ENCODE measurements at places on chromosomes 2 and 18. TPM values are rescaled to one million over a fixed set of nuclear protein-coding genes. Genes with fewer than 3 reads are reported as not detected.

PHLPP1 gene
- 11.2 TPM for total RNA-seq

FKBP7 gene
- total RNA-seq, result 58.5 TPM

TNFAIP6 gene
- total RNA-seq, result 0.75 TPM

SP100 gene
- 169 TPM for total RNA-seq

ORC4 gene
- total RNA-seq, result 43.8 TPM

- no peaks in the 10 kb centered on the region for H3K4me1 ChIP-seq
- H3K4me3 ChIP-seq, result no peak overlapping the region
- no peak overlapping the region for H3K27ac ChIP-seq
- H3K27me3 ChIP-seq, result no peaks in the 10 kb centered on the region
- no peaks in the 10 kb centered on the region for H3K36me3 ChIP-seq
Observed at GRCh38 chr2:176687944-176688343, 418.7 kb downstream of the MTX2 start.

DNA sequence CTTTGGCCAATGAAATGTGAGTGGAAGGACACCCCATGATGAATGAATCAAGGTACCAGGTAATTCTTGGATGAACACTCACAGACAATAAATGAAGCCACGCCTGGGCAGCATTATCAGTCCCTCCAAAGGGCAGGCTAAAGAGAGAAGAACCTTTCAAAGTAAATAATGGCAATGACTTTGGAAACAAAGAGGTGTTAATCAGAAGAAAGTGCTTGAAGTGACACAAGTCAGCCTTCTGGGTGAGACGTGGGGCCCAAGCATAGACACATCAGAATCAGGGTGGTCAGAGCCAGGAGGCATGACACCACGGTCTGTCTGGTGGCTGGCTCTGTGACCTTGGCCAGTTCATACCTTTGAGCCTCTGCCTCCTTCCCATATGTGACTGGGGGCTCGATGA, 103.3 kb downstream of the POLR1A start:
- DNase-seq, result no peak
- H3K4me1 ChIP-seq, result peaks cover 36% of the 10 kb centered on the region
- no peaks in the 10 kb centered on the region for H3K36me3 ChIP-seq

DNA sequence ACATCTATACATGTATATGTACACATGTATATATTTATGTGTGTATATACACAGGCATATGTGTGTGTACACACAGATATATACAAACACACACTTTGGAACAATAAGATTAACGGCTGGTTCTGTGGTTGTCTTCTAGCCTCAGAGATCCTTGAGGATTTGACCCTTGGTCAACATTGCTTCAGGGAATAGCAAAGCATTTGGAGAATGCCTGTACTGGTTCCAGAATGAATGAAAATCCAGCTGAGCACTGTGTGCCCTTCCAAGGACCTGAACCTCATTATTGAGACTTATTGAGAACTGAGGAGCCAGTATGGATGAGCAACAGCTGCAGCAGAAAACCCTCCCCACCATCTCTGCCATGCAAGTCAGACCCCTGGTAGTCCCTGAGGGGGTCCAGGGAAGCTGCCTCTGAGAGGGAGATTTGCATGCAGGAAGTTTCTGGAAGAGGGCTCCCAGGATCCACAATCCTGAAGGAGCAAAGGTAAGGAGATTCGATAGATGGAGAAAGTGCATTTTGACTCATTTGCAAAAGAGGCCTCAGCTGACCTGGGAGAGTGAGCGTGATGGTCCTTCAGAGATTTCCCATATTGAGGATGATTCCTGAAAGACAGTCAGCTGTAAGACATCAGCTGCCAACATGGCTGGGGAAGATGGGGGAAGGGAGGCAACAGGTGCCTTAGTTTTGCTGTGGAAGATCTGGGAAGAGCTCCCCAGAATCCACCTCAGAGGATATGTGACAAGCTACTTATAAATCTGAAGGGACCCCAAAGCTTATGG, 166.6 kb upstream of the NCKAP5 start:
- peak; percentile 60 for DNase-seq
- no peak overlapping the region for H3K27ac ChIP-seq
- no peaks in the 10 kb centered on the region for H3K36me3 ChIP-seq
- no peaks in the 10 kb centered on the region for H3K27me3 ChIP-seq

DNA sequence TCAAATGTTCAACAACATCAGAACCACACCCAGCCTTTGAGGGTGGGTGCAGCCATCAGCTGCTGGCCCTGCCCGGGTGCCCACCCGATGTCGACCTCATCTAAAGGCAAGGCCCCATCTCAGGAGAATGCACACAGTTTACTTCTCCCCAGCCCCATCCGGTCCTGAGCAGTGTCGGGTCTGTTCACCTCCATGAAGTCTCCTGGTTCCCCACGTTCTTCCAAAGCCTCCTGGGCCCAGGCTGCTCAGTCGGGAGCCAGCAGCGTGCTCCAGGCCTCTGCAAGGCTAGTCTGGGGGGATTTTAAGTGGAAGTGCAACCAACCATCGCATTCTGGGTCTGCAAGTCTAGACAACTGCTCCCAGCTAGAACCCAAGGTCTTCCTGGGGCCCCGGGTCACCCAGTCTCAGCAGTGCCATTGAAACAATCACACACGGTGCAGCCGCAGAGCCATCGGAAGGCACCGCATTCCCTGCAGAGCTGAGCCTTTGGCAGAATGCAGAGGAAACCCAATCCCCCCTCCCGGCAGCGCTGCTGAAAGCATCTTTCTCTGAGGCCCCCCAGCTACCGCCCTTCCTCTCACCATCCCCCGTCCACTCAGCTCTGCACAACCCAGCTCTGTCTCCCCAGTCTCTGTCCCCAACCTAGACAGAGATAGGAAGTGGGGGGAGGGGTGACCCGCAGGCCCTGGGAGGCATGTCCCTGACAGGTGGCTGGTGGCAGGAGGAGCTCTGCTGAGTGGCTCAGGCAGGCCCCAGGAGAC, 8.5 kb downstream of the ESPNL start:
- no peaks in the 10 kb centered on the region for H3K36me3 ChIP-seq
- DNase-seq, result no peak
- no peaks in the 10 kb centered on the region for H3K4me1 ChIP-seq
- H3K4me3 ChIP-seq, result no peak overlapping the region
- H3K27ac ChIP-seq, result no peak overlapping the region

- H3K27me3 ChIP-seq, result no peaks in the 10 kb centered on the region
- no peak for DNase-seq
- H3K4me3 ChIP-seq, result no peak overlapping the region
- H3K36me3 ChIP-seq, result no peaks in the 10 kb centered on the region
Observed at GRCh38 chr2:164793529-164793928, 48.1 kb downstream of the COBLL1 start.

DNA sequence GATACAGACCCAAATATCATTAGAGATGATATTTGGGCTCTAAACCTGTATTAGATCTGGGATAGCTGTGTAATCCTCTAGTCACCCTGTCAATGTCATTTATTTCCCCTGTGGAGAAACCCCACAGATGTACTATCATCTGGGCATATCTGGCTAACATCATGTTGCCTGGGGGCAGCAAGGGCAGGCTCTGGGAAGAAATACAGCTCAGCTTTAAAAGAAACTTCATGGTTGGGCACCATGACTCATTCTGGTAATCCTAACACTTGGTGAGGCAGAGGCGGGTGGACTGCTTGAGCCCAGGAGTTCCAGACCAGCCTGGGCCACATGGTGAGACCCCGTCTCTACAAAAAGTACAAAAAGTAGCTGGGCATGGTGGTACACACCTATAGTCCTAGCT, 282.5 kb downstream of the SLC8A1 start:
- no peaks in the 10 kb centered on the region for H3K36me3 ChIP-seq
- H3K27ac ChIP-seq, result no peak overlapping the region
- no peaks in the 10 kb centered on the region for H3K4me1 ChIP-seq
- no peaks in the 10 kb centered on the region for H3K27me3 ChIP-seq
- DNase-seq, result no peak

- H3K4me1 ChIP-seq, result no peaks in the 10 kb centered on the region
- H3K4me3 ChIP-seq, result no peak overlapping the region
- no peaks in the 10 kb centered on the region for H3K36me3 ChIP-seq
- H3K27ac ChIP-seq, result no peak overlapping the region
- H3K27me3 ChIP-seq, result no peaks in the 10 kb centered on the region
Observed at GRCh38 chr2:162731917-162732804, 106.4 kb downstream of the KCNH7 start.

DNA sequence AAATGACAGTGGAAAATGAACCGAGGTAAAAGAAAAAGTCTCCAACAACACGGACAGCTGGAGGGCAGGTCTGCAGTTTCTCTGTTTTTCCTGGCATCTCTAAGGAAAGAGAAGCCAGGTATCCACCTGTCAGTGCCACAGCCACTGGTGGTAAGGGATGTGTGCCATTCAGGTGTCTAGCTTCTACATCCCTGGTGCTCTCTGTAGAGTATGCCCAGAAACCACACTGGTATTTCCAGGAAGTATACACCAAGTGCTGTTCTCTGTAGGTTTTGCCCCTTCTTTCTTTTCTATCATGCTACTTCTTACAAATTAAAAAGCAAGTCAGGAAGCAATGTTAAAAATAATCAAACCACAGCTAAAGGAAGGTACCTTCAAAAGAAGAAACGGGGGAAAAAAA, 7.6 kb upstream of the AGFG1 start:
- H3K4me3 ChIP-seq, result no peak overlapping the region
- no peak overlapping the region for H3K27ac ChIP-seq
- peaks cover 28% of the 10 kb centered on the region for H3K4me1 ChIP-seq
- DNase-seq, result no peak

DNA sequence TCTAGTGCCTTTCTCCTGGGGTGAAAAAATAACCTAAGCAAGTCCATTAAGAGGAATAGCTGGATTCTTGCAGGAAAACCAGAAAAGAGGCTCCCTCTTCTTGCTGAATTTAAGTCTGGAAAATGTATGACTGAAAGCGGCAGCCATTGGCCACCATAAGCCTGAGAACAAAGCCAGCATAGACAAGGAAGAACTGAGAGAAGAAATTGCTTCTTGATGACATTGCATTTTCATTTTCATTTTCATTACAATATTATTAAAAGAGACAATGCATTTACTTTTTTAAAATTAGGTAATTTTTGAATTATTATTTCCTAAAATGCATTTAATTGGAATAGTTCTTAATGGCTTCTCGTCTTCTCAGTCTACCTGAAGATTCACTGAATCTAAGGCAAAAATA, 1157.5 kb upstream of the ZEB2 start:
- no peaks in the 10 kb centered on the region for H3K36me3 ChIP-seq
- no peaks in the 10 kb centered on the region for H3K27me3 ChIP-seq
- DNase-seq, result no peak
- no peak overlapping the region for H3K27ac ChIP-seq
- no peaks in the 10 kb centered on the region for H3K4me1 ChIP-seq
- no peak overlapping the region for H3K4me3 ChIP-seq

DNA sequence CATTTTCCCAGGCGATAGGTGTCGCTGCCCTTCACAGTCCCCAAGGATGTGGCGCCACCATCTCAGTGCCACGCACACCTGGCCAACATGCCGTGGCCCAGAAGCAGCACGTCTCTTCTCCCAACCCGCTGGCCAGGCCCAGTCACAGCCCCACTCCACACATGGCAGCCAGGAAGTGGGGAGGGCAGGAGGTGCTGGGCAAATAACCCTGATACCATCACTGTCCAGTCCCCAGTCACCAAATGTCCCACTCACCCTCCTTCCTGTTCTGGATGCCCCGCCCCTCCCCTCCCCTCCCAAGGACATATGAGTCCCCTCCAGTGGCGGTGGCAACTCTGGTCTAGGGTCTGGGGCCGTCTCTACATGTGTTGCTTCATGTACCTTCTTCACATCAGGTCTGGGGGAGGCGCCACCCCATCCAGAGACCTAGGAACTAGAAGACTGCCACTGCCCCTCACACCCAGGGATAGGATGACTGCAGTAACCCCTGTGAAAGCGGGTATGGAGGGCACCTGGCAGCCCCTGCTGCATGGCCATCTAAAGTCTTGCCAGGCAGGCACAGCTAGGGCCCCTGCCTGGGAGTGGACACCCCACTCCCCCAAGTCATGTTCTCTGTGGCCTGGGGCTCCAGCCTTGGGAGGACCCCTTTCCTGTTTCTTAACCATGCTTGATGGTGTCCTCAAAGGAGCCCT, 7.3 kb upstream of the CAPN10 start:
- no peaks in the 10 kb centered on the region for H3K36me3 ChIP-seq
- no peak for DNase-seq
- H3K4me1 ChIP-seq, result peaks cover 18% of the 10 kb centered on the region
- no peak overlapping the region for H3K4me3 ChIP-seq
- no peaks in the 10 kb centered on the region for H3K27me3 ChIP-seq

DNA sequence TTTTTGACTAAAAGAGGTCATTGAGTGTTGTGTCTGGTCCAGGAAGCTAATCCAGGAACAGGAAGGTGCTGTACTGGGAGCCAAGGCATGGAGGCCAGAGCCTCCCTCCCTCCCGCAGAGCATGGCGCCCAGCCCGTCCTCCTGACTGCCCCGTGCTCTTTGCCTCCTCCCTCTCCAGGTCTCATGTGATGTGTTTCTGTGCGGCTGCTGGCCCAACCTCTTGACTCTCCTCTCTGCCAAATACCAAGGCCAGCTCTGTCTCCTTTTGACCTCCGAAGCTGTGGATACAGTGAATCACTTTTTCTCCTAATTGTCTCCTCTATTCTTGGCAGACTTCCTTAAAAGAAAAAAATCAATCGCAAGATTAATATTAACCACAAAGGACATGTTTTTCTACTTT, 284.1 kb downstream of the PHLPP1 start:
- H3K27ac ChIP-seq, result no peak overlapping the region
- DNase-seq, result peak; percentile 73
- no peak overlapping the region for H3K4me3 ChIP-seq
- H3K27me3 ChIP-seq, result no peaks in the 10 kb centered on the region
- no peaks in the 10 kb centered on the region for H3K36me3 ChIP-seq

DNA sequence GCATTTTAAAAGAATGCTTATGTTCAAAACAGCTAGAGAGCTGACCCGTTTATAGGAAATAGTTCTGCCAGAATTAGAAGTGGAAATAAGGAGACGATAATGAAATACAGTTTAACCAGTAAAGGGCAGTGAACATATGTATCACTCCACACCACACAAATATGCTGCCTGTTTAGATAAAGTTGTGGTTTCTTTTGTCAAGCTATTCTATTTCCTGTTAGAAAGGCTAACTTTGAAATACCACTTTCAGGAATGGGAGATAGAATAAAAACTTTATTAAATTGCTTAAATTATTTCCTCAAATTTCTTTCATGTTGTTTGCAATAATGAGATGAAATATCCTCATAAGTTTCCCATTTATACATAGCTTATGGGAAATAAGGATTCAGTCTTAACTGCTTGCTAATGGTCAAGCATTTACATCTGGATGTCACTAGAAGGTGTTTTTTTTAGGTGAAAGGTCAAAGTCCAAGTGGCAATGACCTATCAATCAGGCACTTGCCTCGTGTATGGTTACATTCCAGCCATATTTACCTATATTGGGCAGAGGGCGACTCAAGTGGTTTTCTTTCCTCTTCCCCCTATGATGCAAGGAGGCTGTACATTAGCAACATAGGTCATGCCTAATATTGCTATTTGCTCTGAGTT, 148.9 kb downstream of the ZEB2 start:
- peaks cover 14% of the 10 kb centered on the region for H3K4me1 ChIP-seq
- DNase-seq, result peak; percentile 86
- H3K36me3 ChIP-seq, result no peaks in the 10 kb centered on the region
- H3K4me3 ChIP-seq, result no peak overlapping the region
